Stimulated activated CD4-positive, alpha-beta T cell treated with anti-CD3 and anti-CD28 coated beads, Interleukin-2, amount 100 ng/mL, for 24 hours (primary cell): ENCODE measurements at places on chromosomes 2 and 18.

- DNase-seq = peak; percentile 17
Measured at GRCh38 chr2:15560140-15560987, 770 bp downstream of the NBAS start.

DNA sequence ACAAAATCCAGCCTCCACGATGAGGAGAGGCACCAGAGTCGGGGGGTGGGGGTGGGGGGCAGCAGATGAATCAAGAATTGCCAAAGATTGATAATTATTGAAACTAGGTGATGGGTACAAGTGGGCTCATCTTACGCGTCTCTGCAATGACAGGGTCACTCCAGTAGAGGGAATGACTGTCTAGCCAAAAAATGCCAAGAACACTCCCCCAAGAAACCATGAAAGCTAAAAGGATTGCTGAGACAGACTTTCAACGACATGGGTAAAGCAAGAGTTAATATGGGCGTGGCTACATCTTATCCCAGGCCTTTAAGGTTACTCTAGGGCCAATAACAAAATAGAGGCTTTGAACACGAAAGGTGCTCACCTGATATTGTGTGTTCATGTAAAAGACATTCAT lies 86.5 kb downstream of the STK39 start:
- no peak for DNase-seq

GRCh38 chr2:31505111-31505510 lies 75.6 kb downstream of the SRD5A2 start:
- no peak for DNase-seq

- no peak for DNase-seq
Measured at GRCh38 chr2:188292348-188293239, 920 bp downstream of the GULP1 start.

DNA sequence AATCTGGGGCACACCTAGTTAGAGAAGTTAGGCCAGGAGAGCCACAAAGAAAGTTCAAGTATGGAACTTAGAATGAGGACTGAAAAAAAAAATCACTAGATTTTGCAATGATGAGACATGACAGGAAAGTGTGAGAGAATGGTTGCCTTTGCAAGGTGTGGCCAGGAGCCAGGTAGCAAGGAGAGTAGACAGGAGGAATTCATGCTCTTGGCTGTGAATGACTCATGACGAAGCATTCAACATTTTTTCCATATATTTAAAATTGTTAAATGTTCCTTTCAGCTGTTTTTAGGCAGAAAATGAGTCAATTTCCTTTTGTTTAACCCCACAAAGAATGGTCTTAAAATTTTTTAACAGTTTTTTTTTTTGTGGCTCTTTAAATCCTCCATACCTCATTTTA lies 636.9 kb downstream of the PLCL1 start:
- DNase-seq = no peak

DNA sequence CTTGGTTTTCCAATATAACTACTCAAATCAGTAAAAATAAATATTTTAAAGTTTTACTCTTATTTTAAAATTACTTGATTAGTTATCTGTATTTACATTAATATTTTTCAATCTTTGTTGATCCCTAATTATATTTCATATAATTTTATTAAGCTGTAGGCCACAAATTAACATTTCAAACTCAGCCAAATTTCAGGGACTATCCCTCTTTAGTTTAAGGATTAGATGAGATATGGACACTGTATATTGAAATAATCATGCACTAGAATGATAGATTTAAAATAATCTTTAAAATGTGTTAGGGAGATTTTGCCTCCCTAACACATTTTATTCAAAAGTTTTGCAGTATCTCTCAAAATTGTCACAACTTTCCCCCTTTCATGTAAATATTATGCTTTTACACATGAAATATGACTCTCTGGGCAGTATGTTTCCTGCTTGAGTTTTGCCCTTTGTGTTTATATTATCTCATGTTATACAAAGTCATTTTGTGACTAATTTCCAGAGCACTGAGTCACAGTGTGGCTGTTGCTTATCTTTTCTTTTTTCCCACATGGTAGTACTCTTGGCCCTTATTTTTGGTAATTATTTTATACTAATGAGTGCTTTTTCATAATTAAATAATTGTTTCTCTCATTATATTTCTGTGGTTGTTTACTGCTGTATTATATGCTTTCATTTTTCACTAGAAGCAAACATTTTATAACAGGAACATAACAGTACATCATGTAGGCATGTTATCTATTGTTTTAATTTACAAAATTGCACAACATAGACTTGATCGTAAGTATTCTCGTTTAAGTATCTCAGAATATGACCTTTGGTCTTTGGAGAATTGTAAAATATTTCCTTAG lies 1.2 kb downstream of the TFPI start:
- no peak for DNase-seq

DNA sequence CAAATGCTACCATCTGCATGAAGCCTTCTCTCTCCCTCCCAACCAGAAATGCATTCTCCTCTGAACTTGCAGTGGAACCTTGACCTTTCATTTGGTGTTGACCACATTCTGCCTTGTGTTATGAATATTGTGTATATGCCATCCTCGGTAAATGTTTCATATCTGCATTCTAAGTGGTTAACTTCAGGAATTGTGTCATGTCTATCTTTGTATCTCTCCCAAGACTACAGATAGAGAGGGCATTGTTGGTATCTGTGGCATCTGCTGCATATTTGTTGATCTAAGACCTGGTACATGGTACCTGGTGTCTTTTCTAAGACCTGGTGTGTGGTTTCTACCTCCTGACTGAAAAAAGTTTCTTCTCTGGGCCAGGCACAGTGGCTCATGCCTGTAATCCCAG lies 34.0 kb downstream of the CASP10 start:
- no peak for DNase-seq

GRCh38 chr2:206968134-206969086 lies 29.1 kb downstream of the CPO start:
- DNase-seq = no peak

DNA sequence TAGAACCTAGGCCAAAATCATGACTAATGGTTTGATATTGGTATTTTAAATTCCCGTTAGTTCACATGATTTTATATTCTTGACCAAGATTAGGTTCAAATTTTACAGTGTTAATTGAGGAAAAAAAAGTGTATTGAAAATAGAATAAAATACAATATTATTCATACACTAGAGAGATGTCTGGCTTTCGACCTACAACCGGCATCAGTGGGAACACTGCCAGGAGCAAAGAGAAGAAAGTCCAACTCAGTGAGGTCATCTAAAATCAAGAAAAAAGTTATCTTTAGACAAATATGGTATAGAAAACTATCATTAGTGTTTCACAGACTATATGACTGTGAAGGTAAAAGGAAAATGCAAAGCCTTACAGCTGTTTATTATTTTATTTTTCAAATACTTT lies 81.5 kb downstream of the PIGN start:
- DNase-seq = no peak

- DNase-seq = no peak
Measured at GRCh38 chr2:178197791-178198190, 3.5 kb downstream of the OSBPL6 start.

GRCh38 chr18:45802814-45803492 lies 22.5 kb upstream of the SIGLEC15 start:
- DNase-seq = no peak

DNA sequence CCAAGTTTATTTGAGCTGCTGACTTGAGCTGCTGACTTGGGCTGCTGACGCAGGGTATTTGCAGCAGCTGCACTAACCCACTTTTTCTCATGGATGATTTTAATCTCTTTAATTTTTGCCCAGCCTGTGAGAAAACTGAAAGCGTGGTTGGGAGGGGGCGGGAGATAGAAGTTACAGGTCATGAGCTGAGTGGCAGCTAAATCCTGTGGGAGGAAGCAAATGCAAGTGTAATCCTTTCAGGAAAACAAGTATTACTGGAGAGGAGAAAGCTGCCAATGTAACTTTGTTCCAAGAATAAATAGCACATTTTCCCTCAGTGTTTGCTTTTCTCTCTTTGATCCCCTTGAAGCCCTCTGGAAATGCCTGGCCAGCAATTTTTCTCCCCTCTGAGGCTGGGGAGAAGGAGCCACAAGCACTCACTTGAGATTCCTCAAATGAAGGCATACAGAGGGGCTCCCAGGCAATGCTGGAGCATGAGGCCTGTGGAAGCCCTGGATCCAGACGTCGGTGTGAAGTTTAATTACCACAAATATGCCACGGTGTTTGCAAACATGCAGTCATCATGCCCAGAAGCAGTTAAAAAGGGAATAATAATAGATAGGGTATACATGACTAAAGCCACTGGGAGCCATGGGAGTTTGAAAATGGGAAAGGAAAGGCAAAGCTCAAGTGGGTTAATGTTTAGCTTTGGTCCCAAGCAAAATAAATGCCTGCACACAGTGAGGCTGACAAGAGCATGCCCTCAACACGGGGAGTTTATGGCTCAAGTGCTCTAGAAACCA lies 10.4 kb upstream of the EVA1A start:
- DNase-seq = no peak

- DNase-seq = no peak
Measured at GRCh38 chr2:104177179-104177578, 676.7 kb upstream of the POU3F3 start.

- no peak for DNase-seq
Measured at GRCh38 chr2:36701391-36701795, 4.9 kb downstream of the VIT start.

- no peak for DNase-seq
Measured at GRCh38 chr2:20035955-20036666, 15.3 kb downstream of the LAPTM4A start.

DNA sequence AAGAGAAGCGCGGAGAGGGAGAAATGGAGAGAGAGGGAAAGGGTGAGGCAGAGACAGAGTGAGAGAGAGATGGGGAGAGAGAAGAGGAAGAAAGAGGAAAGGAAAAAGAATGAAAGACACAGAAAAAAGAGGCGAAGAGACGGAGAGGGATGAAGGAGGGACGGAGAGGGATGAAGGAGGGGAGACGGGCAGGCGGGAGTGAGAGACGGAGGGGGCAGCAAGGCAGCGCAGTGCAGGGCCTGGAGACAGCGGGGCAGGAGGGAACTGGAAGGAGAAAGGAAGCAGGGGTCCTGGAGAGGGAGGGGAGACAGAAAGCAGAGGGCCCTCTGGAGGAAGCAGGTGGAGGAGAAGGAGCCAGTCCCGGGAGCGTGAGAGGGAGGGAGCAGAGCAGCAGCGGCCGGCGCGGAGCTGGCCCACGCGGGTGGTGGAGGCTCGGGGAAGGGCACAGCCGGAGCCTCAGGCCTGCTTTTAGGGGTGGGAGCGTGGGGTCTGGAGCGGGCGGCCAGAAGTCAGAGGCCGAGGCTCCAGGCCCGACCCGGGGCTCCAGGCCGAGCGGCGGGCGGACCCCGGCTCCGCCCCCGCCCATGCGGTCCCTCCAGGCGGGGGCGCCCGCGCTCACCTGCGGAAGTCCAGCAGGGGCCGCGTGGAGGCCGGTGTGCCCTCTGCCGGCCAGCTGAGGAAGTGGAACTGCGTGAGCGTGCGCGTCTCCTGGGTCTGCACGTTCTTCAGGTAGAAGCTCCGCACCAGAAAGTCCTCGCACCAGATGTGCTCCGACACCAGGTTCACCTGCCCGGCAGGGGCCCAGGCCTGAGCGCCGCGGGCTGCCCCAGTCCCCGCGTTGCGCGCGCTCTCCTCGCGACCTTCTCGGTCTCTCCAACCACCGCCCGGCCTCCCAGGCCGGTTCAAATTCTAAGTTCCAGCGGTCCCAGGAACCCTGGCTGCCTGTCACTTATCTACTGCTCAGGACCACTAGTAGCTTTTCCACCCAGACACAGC lies 14.5 kb downstream of the PTPRN start:
- DNase-seq = peak; percentile 90

DNA sequence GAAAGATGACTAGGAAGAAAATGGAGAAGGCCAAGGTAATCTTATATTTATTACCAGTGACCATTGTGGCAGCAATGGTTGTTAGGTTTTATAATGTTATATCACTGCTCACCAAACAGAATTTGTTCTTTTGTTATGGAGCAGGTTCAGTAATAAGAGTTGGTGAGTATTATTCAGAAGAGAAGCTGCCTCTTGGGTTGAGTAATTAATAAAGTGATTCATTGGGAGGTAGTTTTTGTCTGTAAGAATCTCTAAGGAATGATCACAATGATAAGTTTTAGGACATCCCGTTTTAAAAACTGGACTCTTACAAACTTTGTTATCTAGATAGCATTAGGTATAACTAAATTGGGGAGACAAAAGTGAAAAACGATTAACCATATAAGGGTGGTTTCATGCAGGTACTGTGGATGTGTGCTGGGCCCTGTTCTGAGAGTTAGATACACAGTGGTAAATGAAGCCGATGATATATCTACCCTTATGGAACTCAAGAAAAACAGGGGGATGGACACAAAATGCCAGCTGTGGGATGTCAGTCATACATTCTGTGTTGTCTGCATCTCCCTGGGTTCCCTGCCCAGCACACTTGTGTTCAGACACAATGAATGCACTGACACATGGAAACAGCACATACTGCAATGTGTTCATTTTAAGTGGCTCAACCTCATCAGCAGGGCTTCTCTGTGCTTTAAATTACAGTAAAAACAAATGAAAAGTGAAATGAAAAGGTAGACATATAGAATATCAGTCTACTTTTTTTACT lies 7.5 kb downstream of the MAP4K4 start:
- DNase-seq = no peak

- DNase-seq = no peak
Measured at GRCh38 chr18:750456-750855, 38.0 kb upstream of the ENOSF1 start.

DNA sequence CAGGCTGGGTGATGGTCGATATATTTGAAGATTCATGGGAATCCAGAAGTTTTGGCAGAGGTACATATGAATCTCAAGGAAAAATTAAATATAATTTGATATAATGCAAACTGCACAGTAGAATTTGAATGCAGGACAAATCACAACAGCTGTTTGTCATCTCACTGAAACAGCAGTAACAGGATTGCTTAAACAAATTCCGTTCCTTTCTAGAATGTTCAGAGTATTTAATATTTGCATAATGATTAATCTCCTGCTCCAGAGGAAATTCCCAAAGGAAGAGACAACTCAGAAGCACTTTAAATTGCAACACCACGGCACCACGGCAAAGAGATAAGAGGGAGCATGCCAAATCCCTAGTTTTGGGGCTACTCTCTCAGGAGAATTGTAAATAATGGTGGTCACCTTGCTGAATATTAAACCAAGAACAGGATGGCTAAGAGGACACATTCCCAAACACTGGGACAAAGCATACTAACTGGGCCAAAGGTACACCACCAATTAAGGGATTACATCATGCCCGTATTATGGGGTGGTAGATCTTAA lies 67.8 kb upstream of the MAP4K3 start:
- no peak for DNase-seq

GRCh38 chr2:176098366-176099158 lies 1.0 kb upstream of the HOXD12 start:
- DNase-seq = no peak
